ENCODE measurements at places on chromosomes 3 and 15.

- no peak for DNase-seq
These were observed 25.1 kb downstream of the FSTL1 start for GRCh38 chr3:120425572-120426250.

DNA sequence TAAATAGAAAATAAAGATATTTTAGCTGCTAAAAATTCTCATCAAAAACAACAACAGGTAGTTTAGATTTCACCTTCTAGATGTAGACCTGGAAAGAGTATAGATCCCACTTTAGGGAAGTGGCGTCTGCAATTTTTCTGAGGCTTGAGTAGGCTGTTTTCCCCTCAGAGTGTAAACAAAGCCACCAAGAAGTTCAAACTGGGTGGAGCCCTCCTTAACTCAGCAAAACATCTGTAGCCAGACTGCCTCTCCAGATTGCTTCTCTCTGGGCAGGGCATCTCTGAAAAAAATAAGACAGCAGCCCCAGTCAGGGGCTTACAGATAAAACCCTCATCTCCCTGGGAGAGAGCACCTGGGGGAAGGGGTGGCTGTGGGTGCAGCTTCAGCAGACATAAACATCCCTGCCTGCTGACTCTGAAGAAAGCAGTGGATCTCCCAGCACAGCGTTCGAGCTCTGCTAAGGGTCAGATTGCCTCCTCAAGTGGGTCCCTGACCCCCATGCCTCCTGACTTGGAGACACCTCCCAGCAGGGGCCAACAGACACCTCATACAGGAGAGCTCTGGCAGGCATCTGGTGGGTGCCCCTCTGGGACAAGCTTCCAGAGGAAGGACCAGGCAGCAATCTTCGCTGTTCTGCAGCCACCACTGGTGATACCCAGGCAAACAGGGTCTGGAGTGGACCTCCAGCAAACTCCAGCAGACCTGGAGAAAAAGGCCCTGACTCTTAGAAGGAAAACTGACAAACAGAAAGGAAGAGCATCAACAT lies 259.6 kb downstream of the STXBP5L start:
- no peak for DNase-seq

DNA sequence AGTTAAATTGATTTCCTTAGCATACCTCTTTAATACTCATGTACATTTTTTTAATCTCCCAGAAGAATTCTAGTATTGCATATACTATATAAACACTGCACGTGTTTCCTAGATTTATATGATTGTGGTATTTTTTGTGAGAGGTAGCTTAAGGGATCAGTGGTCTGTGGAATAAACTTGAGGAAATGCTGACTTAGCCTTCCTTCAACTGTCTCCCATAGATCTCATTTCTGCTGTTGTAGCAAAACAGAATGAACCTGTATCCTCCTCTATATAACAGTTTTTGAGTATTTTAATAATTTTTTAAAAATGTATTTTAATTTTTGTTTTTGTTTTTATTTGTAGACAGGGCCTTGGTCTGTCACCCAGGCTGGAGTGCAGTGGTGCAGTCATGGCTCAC lies 86.8 kb downstream of the TCF12 start:
- no peak for DNase-seq

DNA sequence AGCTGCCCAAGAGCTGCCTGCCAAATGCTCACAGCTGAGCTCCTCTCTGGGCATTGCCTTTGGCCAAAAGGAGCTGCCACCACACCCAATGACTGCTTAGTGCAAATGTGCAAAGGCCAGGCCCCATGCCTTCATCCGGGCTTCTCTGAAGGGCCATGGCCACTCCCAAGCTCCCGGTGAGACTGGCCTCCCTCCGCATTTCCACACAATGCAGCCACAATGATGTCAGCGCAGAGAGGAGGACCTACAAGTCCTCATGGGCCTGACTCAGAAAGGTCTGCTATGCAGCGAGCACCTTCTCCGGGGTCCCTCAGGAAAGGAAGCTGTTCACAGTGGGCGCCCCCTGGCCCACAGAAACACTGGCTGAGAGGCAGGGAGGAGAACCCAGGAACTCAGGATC lies 12.7 kb downstream of the OXTR start:
- DNase-seq, result no peak

- DNase-seq, result no peak
These were observed 79.0 kb downstream of the EPHA3 start for GRCh38 chr3:89186456-89186855.

- no peak for DNase-seq
These were observed 284.7 kb upstream of the STT3B start for GRCh38 chr3:31247850-31248562.
